ENCODE measurements at places on chromosomes 11 and 22. TPM values are rescaled to one million over a fixed set of nuclear protein-coding genes. Genes with fewer than 3 reads are reported as not detected.

DNA sequence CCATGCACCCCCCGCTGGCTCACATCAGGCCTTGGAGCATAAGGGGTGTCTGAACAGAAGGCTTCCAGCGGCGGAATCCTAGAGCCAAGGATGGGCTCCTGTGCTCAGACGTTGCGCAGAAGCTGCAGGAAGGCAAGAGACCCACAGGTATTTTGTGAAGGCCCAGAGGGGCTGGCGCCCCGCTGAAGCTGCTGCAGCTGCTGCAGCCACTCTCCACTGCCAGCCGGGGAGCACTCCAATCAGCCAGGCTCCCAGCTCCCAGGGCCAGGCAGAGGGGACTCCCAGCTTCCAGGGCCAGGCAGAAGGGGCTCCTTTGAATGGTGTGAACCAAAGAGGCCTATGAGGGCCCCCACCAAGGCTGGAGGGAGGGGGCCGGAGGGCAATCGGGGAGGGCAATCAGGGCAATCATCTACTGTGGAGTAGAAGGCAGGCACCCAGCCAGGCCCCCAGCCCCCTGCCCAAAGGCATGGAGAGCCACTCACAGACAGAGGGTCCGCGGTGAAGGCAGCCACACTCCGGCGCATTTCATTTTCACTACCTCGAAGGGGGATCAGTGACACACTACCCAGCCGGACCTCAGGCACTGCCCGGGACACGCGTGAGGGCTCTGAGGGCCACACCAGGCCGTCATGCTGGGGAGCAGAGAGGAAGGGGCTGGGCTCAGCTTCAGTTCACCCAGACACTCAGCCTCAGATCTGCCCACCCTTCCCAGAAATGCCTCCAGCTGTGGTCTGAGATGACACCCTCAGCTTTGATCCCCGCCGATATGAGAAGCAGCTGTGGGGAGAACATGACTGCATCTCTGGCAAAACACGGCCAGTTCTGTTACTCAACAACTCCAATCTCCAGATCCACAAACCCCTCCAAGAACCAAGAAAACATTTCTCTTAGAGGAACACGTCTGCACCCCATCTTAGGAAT, 11.6 kb upstream of the PDE2A start:
- peaks cover 3% of the 10 kb centered on the region for H3K36me3 ChIP-seq
- no peaks in the 10 kb centered on the region for H3K4me1 ChIP-seq
- H3K27ac ChIP-seq: no peak overlapping the region
- no peak overlapping the region for H3K4me3 ChIP-seq
- DNase-seq: no peak
- H3K27me3 ChIP-seq: no peaks in the 10 kb centered on the region

DNA sequence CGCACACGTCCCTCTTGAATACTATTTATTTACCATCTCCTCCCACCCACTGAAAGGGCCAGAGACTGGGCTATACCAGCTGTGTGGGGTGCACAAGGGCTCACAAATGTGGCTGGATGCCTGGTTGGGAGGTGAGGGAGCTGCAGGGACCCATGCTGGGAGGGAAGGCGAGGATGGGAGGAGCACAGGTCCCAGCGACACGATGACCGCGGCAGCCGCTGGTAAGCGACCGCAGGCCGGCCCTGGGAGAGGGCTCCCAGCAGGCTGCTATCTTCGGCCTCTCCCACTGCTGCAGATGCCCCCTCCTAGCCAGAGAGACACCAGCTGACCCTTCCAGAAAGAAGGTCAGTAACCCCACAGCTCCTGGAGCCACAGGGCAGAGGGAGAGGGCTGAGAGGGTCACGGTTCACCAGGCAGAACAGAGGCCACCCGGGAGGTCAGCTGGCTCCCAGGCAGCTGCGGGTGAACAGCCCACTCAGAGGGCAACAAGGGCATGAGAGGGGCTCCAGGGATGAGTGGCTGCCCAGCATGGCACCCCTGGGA, 163.9 kb downstream of the CRYBB2 start:
- no peak overlapping the region for H3K4me3 ChIP-seq
- H3K27ac ChIP-seq: no peak overlapping the region
- peaks cover 47% of the 10 kb centered on the region for H3K36me3 ChIP-seq
- no peaks in the 10 kb centered on the region for H3K4me1 ChIP-seq
- DNase-seq: no peak

DNA sequence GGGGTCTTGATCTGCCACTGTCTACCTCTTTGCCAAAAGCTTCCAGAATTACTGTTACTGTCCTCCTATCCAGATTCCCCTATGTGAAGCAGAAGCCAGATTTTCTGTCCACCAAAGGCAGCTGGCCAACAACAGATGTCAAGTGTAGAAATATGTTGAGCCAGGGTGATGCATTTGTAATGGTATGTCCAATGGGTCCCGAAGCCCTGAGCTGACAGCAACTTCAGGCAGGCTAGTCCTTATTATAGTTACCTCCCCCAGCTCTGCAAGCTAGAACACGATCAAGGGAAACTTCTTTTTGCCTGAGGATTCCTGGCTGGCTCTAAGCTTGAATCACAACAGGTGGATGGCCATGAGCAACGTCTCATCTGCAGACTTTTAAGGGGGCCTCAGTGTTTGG, 10.2 kb downstream of the PAMR1 start:
- peaks cover 36% of the 10 kb centered on the region for H3K4me1 ChIP-seq
- no peak for DNase-seq
- no peak overlapping the region for H3K4me3 ChIP-seq
- peaks cover 4% of the 10 kb centered on the region for H3K36me3 ChIP-seq
- H3K27ac ChIP-seq: no peak overlapping the region
- H3K27me3 ChIP-seq: no peaks in the 10 kb centered on the region

DNA sequence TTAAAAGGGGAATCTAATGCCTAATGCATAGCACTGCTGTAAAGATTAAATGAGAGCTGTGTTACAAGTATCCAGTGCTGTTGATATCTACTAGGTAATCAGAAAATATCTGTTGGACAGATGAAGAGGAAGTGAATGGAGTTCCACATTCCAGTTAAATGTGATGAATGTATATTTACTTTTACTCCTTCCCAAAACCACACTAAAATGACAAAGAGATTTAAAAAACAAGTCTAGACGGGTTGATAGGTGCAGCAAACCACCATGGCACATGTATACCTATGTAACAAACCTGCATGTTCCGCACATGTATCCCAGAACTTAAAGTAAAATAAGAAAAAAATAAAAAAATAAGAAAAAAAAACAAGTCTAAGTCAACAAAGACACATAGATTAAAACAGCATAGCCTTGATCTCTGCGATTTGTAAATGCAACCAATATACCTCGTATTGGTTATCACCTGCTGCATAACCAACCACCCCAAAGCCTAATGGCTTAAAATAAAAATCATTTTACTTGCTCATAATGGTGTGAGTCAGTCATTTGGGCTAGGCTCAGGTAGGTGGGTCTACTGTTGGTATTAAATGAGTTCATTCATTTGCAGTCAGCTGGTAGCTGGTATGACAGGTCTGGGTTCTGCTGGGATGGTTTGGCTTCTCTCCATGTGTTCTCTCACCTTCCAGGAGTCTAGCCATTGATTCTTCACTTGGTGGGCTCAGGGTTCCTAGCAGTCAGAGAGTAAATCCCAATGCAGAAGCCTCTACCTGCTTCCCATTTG, 39.7 kb upstream of the SLC6A5 start:
- no peak overlapping the region for H3K27ac ChIP-seq
- no peaks in the 10 kb centered on the region for H3K36me3 ChIP-seq
- no peak for DNase-seq
- H3K4me3 ChIP-seq: no peak overlapping the region
- H3K4me1 ChIP-seq: no peaks in the 10 kb centered on the region
- no peaks in the 10 kb centered on the region for H3K27me3 ChIP-seq

- H3K4me3 ChIP-seq: no peak overlapping the region
- DNase-seq: no peak
Observed at GRCh38 chr11:57555393-57555792, 12.1 kb downstream of the UBE2L6 start.

GRCh38 chr11:123194337-123195187, 486 bp downstream of the CLMP start:
- peaks cover 6% of the 10 kb centered on the region for H3K36me3 ChIP-seq
- no peaks in the 10 kb centered on the region for H3K27me3 ChIP-seq
- peak overlapping the region; percentile 62 for H3K4me3 ChIP-seq
- DNase-seq: peak; percentile 45
- peak overlapping the region; percentile 61 for H3K27ac ChIP-seq

DNA sequence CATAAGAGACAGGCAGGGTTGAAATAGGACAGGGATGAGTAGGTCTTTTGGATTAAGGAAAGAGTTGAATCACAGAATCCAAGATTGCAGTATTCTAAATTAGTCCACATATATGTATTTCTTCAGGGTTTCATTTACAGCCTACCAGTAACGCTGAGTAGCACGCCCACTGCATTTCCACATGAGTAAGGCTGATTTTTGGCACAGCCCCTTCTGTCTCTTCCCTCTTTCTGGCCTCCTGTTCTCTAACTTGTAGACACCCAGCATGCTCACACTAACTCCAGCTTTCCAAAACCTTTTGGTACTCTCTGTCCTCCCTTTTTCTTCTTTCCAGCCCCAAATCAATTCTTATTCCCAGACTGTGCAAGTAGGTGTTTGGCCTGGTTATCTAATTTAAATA, 3.7 kb upstream of the SIK2 start:
- no peak overlapping the region for H3K4me3 ChIP-seq
- H3K4me1 ChIP-seq: peaks cover 13% of the 10 kb centered on the region
- no peak for DNase-seq
- H3K36me3 ChIP-seq: peaks cover 3% of the 10 kb centered on the region
- no peaks in the 10 kb centered on the region for H3K27me3 ChIP-seq

DNA sequence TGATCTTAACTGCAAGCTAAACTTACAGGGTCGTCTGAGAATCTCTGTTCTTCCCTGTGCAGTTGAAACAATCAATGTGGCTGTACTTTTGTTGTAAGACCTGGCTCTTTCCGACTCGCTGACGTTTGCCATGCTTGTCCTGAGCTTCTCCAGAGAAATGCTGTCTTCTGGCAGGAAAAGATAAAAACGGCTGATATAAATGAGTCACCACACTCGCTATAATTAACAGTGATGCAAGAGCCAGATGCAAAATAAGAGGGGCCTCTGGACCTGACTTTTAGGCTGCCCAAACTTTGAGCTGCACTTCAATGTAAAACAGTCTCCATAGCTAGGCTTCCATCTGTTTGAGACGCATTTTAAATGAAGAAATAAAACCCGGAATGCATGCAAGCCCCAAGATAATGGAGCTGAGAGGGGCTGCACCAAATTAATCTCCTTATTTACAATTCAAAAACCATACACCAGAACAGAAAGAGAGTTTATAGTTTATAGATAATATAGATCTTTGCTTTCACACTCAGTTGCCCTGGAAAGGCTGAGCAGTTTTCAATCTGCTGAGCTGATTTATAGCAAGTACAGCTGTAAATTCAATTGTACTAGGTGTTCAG, 48.5 kb downstream of the WT1 start:
- DNase-seq: no peak
- H3K4me3 ChIP-seq: no peak overlapping the region
- no peak overlapping the region for H3K27ac ChIP-seq
- no peaks in the 10 kb centered on the region for H3K4me1 ChIP-seq
- peaks cover 13% of the 10 kb centered on the region for H3K27me3 ChIP-seq

GRCh38 chr11:46290598-46291309, 13.3 kb downstream of the CREB3L1 start:
- peaks cover 57% of the 10 kb centered on the region for H3K36me3 ChIP-seq
- DNase-seq: peak; percentile 100
- H3K27ac ChIP-seq: peak overlapping the region; percentile 94
- no peaks in the 10 kb centered on the region for H3K27me3 ChIP-seq
- no peak overlapping the region for H3K4me3 ChIP-seq

GRCh38 chr22:25090225-25090890, 109.3 kb upstream of the CRYBB3 start:
- H3K4me1 ChIP-seq: no peaks in the 10 kb centered on the region
- H3K27ac ChIP-seq: no peak overlapping the region
- DNase-seq: no peak
- H3K36me3 ChIP-seq: no peaks in the 10 kb centered on the region
- H3K4me3 ChIP-seq: no peak overlapping the region

DNA sequence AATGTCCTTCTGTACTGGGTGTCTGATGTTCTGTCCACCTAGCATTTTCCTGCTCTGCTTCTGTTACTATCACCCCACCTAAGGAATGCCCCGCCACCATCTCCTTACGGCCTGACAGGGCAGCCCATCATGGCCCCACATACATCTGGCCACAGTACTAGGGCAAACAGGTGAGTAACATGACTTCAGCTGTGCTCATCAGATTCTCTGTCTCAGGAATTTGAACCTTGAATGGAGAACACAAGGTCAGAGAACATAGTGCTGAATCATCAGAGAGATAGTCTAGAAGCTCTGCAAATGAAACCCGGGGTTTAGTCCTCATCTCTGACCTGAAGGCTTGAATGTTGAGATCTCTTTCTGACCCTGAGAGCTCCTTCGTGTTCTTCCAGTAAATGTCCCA, 32.4 kb downstream of the ZC3H12C start:
- H3K4me1 ChIP-seq: no peaks in the 10 kb centered on the region
- H3K27me3 ChIP-seq: no peaks in the 10 kb centered on the region
- no peak overlapping the region for H3K27ac ChIP-seq
- H3K4me3 ChIP-seq: no peak overlapping the region
- no peak for DNase-seq

- H3K4me1 ChIP-seq: peaks cover 4% of the 10 kb centered on the region
- H3K4me3 ChIP-seq: no peak overlapping the region
- no peak for DNase-seq
Observed at GRCh38 chr11:12456651-12457579, 79.5 kb downstream of the PARVA start.

BRD1 gene
- 28.2 TPM for total RNA-seq

CDON gene
- 1.3 TPM for total RNA-seq

IL17RA gene
- total RNA-seq: 14.6 TPM

CTSW gene
- total RNA-seq: 1.9 TPM

MAP6 gene
- total RNA-seq: not detected
